A549 treated with GW870086 at 1 μM for 4 hours (cell line): ENCODE measurements at places on chromosomes 4 and X. TPM values are rescaled to one million over a fixed set of nuclear protein-coding genes. Genes with fewer than 3 reads are reported as not detected.

FRAS1 gene
- total RNA-seq: 1.7 to 3.3 TPM (median 2.6 TPM) in 5 replicates

SLC49A3 gene
- 0.08 to 0.39 TPM (median 0.14 TPM) in 4 of 5 replicates, not detected in the other for total RNA-seq

PCDH10 gene
- 0.06 to 0.19 TPM (median 0.11 TPM) in 5 replicates for total RNA-seq

ADGRG2 gene
- total RNA-seq: 8.4 to 11.0 TPM (median 10.6 TPM) in 5 replicates

TMSB15A gene
- total RNA-seq: 0.47 to 0.85 TPM (median 0.80 TPM) in 5 replicates

TLR7 gene
- total RNA-seq: not detected in 5 replicates

FRG2 gene
- 0.08 TPM in 1 of 5 replicates, not detected in the others for total RNA-seq

DCAF4L1 gene
- total RNA-seq: 0.11 to 0.15 TPM (median 0.13 TPM) in 5 replicates

VEGFC gene
- total RNA-seq: 10.7 to 13.8 TPM (median 12.3 TPM) in 5 replicates

DDIT4L gene
- total RNA-seq: 0.23 to 0.32 TPM (median 0.27 TPM) in 5 replicates

CNGA1 gene
- not detected in 5 replicates for total RNA-seq

GPR143 gene
- total RNA-seq: 0.17 to 0.39 TPM (median 0.22 TPM) in 4 of 5 replicates, not detected in the other

CSAG3 gene
- not detected in 5 replicates for total RNA-seq

GNL3L gene
- 14.1 to 22.1 TPM (median 19.0 TPM) in 5 replicates for total RNA-seq

ARHGEF38 gene
- total RNA-seq: not detected in 5 replicates

ALB gene
- 0.19 to 2.7 TPM in 2 of 5 replicates, not detected in the others for total RNA-seq

C4orf46 gene
- total RNA-seq: 7.1 to 9.6 TPM (median 8.6 TPM) in 5 replicates

HELQ gene
- total RNA-seq: 4.0 to 5.9 TPM (median 5.5 TPM) in 5 replicates

FATE1 gene
- total RNA-seq: not detected in 5 replicates

MAGEA8 gene
- not detected in 5 replicates for total RNA-seq

TMPRSS11D gene
- not detected in 5 replicates for total RNA-seq

FAM47A gene
- not detected in 5 replicates for total RNA-seq

PTCHD1 gene
- total RNA-seq: 0.01 TPM in 1 of 5 replicates, not detected in the others

IL21 gene
- total RNA-seq: not detected in 5 replicates

IL1RAPL2 gene
- not detected in 5 replicates for total RNA-seq

REELD1 gene
- total RNA-seq: not detected in 5 replicates

CCKAR gene
- not detected in 5 replicates for total RNA-seq

F8A3 gene
- 0.92 to 1.4 TPM (median 1.0 TPM) in 5 replicates for total RNA-seq

GABRE gene
- total RNA-seq: 19.7 to 27.3 TPM (median 26.2 TPM) in 5 replicates

ARMCX1 gene
- total RNA-seq: 0.21 to 0.46 TPM (median 0.35 TPM) in 5 replicates

RASGEF1B gene
- total RNA-seq: 0.06 TPM in 1 of 5 replicates, not detected in the others

MAGEA3 gene
- 2.6 to 4.7 TPM (median 3.8 TPM) in 5 replicates for total RNA-seq

LGI2 gene
- 0.06 to 0.25 TPM (median 0.10 TPM) in 5 replicates for total RNA-seq

ETDB gene
- not detected in 5 replicates for total RNA-seq

F11 gene
- total RNA-seq: not detected in 5 replicates

MAGEA11 gene
- 0.07 TPM in 1 of 5 replicates, not detected in the others for total RNA-seq

ARX gene
- total RNA-seq: 0.39 to 0.93 TPM (median 0.60 TPM) in 5 replicates

SLC7A11 gene
- total RNA-seq: 17.3 to 28.3 TPM (median 22.9 TPM) in 5 replicates

LINC00632 gene
- total RNA-seq: 0.89 to 1.9 TPM (median 1.3 TPM) in 5 replicates

SMARCA1 gene
- total RNA-seq: 32.0 to 50.4 TPM (median 49.0 TPM) in 5 replicates

NHSL2 gene
- total RNA-seq: 0.26 to 0.37 TPM (median 0.31 TPM) in 5 replicates

NLRP2B gene
- total RNA-seq: not detected in 5 replicates

GUCY1A1 gene
- 0.05 TPM in 1 of 5 replicates, not detected in the others for total RNA-seq
